ENCODE measurements at places on chromosomes 5 and 9.

DNA sequence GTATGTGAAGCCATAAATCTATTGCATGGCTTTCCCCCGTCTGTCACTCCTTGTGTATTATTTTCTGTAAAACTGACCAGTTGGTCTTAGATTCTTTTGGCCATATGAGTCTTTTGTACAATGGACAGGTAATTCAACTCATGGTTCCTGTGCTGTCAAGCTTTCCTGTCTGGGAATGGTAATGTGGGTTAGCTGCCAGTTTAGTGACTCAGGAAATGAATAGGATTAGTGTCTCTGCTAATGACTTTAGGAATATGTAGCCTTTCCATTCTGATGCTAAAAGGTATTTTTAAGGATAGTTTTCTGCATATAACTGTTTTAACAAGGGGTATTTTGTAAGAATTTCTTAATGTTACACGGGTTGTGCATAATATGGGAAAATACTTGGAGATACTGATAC is 182.7 kb downstream of the PBX3 start:
- no peak overlapping the region for H3K27ac ChIP-seq
- DNase-seq: no peak

DNA sequence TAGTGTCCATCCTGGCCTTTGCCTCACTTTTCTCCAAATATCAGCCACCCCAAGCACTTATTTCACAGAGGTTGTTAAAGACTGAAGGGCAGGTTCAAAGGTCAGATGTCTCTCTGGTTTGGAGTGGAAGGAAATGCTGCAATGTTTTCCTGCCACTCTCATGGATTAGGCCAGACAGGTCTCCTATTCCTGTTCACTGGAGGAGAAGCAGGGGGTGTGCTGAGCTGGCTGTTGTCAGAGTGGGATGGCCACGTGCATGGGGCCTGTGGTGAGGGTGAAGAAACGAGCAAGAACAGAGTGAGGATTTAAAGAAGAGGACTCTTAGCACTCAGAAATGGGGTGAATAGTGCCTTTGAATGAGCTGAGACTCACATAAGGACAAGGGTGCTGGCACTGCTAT is 6.7 kb downstream of the TMEM8B start:
- DNase-seq: no peak
- peaks cover 24% of the 10 kb centered on the region for H3K4me1 ChIP-seq
- no peak overlapping the region for H3K27ac ChIP-seq
- no peaks in the 10 kb centered on the region for H3K27me3 ChIP-seq
- H3K4me3 ChIP-seq: no peak overlapping the region

GRCh38 chr9:91033797-91034196 is 232.2 kb downstream of the SYK start:
- H3K4me1 ChIP-seq: peaks cover 11% of the 10 kb centered on the region
- no peak for DNase-seq
- H3K27me3 ChIP-seq: peaks cover 6% of the 10 kb centered on the region
- H3K27ac ChIP-seq: no peak overlapping the region
- no peaks in the 10 kb centered on the region for H3K36me3 ChIP-seq

- H3K36me3 ChIP-seq: peaks cover 20% of the 10 kb centered on the region
- no peaks in the 10 kb centered on the region for H3K4me1 ChIP-seq
- H3K27ac ChIP-seq: no peak overlapping the region
- no peak for DNase-seq
Measured at GRCh38 chr5:140524003-140524402, 23.5 kb upstream of the EIF4EBP3 start.

DNA sequence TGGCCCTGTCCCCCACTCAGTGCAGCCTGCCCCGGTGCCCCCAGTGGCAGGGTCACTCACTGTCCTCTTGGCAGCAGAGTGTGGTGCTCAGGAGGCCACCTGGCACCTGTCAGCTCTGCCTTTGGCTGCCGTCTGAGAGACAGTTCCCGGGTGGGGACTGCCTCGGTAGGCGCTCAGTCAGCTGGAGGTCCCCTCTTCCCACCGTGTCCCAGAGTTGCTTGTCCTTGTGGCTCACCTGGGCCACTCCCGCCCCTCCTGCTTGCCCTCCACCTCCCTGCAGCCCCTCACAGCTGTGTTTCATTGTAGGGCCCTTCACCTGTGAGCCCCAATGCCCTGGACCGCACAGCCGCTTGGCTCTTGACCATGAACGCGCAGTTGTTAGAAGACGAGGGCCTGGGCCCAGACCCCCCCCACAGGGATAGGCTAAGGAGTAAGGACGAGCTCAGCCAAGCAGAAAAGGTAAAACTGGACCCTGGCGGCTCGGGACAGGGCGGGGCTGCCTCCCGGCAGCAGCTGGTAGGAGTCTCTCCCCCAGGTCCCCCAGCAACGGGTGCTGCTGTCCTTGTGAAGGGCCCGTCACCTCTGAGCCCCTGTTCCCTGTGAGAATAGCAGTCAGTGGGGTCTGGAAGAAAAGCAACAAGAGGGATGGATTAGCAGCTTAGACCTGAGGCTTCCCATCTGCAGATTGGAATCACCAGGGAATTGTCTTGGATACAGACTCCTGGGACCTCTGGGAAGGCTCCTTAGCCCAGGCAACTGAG is 122.7 kb downstream of the DAB2IP start:
- H3K27me3 ChIP-seq: no peaks in the 10 kb centered on the region
- H3K4me1 ChIP-seq: no peaks in the 10 kb centered on the region
- H3K4me3 ChIP-seq: no peak overlapping the region
- peak; percentile 12 for DNase-seq
- no peak overlapping the region for H3K27ac ChIP-seq

DNA sequence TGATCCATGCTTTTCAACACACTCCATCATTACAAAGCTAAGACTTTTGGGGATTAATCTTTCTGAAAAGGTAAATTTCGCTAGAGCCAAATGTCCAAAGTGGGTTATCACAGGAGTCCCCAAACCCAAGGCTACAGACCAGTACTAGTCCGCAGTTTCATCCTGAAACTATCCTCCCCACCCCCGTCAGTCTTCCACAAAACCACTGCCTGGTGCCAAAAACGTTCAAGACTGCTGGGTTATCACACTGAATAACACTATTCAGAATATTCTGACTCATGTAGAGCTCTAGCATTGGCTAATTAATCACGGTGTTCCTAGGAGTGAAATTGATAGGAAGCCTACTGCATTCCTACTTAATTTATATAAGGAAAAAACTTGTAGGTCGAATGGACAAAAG is 24.7 kb downstream of the ERP44 start:
- no peak for DNase-seq
- no peaks in the 10 kb centered on the region for H3K27me3 ChIP-seq
- H3K36me3 ChIP-seq: peaks cover 7% of the 10 kb centered on the region
- no peak overlapping the region for H3K27ac ChIP-seq
- no peak overlapping the region for H3K4me3 ChIP-seq

- no peaks in the 10 kb centered on the region for H3K36me3 ChIP-seq
- DNase-seq: no peak
- no peak overlapping the region for H3K27ac ChIP-seq
- H3K27me3 ChIP-seq: no peaks in the 10 kb centered on the region
- H3K4me3 ChIP-seq: no peak overlapping the region
- no peaks in the 10 kb centered on the region for H3K4me1 ChIP-seq
Measured at GRCh38 chr9:37337301-37337890, 85.1 kb upstream of the GRHPR start.

- H3K4me3 ChIP-seq: no peak overlapping the region
- no peak overlapping the region for H3K27ac ChIP-seq
- H3K36me3 ChIP-seq: peaks cover 4% of the 10 kb centered on the region
- no peaks in the 10 kb centered on the region for H3K4me1 ChIP-seq
Measured at GRCh38 chr5:159678657-159679392, 237.5 kb upstream of the ADRA1B start.

DNA sequence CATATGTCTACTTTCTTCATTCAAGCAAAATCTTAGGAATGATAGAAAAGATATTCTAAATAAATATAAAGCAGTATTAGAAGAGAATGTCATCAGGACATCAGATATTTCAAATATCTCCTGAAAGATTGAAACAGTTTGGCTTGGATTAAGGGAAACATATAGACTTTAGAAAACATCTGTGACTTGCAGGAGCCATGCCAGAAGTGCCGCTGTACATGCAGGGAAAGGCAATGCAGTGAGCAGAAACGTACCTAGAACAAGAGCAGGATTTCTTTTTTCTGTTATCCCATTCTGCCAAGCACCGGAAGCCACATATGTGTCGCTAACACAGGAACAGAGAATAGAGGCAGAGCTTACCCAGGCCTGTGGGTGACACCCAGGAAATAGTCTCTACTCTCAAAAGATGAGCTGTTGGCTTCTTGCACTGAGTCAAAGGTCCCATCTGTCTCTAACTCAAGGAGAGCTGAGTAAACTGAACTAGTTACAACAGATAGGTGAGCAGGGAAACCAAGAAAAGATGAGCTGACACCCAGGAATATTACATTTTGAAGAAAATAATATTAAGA is 5.8 kb downstream of the ADAMTS19 start:
- H3K4me3 ChIP-seq: no peak overlapping the region
- H3K27ac ChIP-seq: no peak overlapping the region
- no peak for DNase-seq
- H3K4me1 ChIP-seq: peaks cover 7% of the 10 kb centered on the region
- no peaks in the 10 kb centered on the region for H3K36me3 ChIP-seq
- H3K27me3 ChIP-seq: peaks cover 11% of the 10 kb centered on the region

GRCh38 chr9:11039006-11039405 is 426.2 kb upstream of the PTPRD start:
- H3K36me3 ChIP-seq: no peaks in the 10 kb centered on the region
- H3K4me3 ChIP-seq: no peak overlapping the region
- no peak for DNase-seq
- H3K27me3 ChIP-seq: no peaks in the 10 kb centered on the region
- H3K27ac ChIP-seq: no peak overlapping the region
- H3K4me1 ChIP-seq: no peaks in the 10 kb centered on the region

GRCh38 chr9:76607730-76608436 is 148.9 kb downstream of the GCNT1 start:
- H3K27me3 ChIP-seq: peaks cover 11% of the 10 kb centered on the region
- no peak for DNase-seq
- no peaks in the 10 kb centered on the region for H3K36me3 ChIP-seq
- no peak overlapping the region for H3K27ac ChIP-seq
- H3K4me1 ChIP-seq: no peaks in the 10 kb centered on the region
- no peak overlapping the region for H3K4me3 ChIP-seq

DNA sequence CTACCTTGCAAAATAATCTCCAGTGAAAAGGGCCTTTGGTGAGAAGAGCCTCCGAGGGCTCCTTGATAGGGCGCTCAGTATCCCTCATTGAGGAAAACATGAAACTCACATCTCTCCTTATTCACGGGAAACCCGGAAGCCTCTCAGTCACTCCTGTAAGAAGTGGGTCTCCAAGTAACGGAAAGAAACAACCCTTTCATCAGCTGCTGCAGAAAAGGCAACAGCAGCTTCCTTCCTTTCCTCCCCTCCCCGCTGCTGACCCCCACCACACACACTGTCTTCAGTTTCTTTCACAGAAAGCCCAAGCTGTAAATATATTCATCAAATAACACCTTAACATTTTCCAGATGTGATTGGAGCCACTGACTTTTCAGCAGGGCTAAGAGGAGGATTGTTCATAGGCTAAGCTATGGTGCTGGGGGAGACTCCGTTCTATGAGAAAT is 81.4 kb downstream of the C9orf152 start:
- no peaks in the 10 kb centered on the region for H3K36me3 ChIP-seq
- peaks cover 69% of the 10 kb centered on the region for H3K4me1 ChIP-seq
- peaks cover 2% of the 10 kb centered on the region for H3K27me3 ChIP-seq
- DNase-seq: no peak
- peak overlapping the region; percentile 92 for H3K27ac ChIP-seq

DNA sequence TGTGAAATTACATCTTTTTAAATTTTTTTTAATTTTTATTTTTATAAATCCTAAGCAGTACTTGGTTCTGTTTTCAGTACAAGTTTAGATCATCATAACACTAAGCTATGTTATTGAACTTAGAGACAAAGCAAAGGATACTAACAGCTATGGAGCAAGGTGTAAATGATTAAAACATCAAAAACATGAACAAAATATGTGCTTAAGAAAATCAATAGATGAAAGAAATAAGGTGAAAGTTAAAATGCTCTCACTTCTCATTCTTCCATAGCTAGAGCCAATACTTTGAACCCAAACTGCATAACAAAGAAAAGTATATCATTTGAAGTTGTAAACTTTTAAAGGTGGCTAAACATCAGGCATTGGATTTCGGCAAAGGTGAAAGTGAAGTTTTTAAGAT is 292.3 kb upstream of the PUM3 start:
- peaks cover 17% of the 10 kb centered on the region for H3K4me1 ChIP-seq
- H3K36me3 ChIP-seq: peaks cover 5% of the 10 kb centered on the region
- no peak for DNase-seq
- no peak overlapping the region for H3K27ac ChIP-seq
- H3K27me3 ChIP-seq: peaks cover 1% of the 10 kb centered on the region
- no peak overlapping the region for H3K4me3 ChIP-seq

GRCh38 chr5:14183187-14183939 is 40.2 kb downstream of the TRIO start:
- no peaks in the 10 kb centered on the region for H3K36me3 ChIP-seq
- H3K27ac ChIP-seq: peak overlapping the region; percentile 15

GRCh38 chr5:144205141-144205551 is 34.5 kb downstream of the KCTD16 start:
- peak overlapping the region; percentile 67 for H3K4me3 ChIP-seq
- peaks cover 38% of the 10 kb centered on the region for H3K4me1 ChIP-seq
- H3K36me3 ChIP-seq: no peaks in the 10 kb centered on the region
- DNase-seq: peak; percentile 30

GRCh38 chr9:32574858-32575257 is 1.9 kb upstream of the NDUFB6 start:
- H3K4me3 ChIP-seq: no peak overlapping the region
- peaks cover 4% of the 10 kb centered on the region for H3K36me3 ChIP-seq
- no peak overlapping the region for H3K27ac ChIP-seq
- H3K4me1 ChIP-seq: peaks cover 17% of the 10 kb centered on the region

DNA sequence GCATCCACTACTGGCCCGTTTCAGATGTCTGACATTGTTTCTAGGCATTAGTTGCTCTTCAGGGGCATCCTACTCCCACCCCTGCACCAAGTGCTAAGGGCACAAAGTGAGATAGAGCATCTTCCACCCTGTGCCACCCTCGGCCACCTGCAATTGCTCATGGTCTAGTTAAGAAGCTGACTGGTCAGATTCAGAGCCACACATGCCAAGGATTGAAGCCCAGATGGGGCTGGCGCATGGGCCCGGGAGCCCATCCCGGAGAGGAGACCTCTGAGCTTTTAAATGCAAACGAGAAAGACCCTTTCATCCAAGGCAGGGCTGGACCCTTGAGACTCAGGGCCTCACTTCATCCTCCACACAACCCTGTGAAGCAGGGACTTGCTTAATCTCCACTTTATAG is 28.5 kb downstream of the HRH2 start:
- no peaks in the 10 kb centered on the region for H3K36me3 ChIP-seq
- H3K4me1 ChIP-seq: peaks cover 3% of the 10 kb centered on the region
- H3K4me3 ChIP-seq: no peak overlapping the region
- H3K27ac ChIP-seq: no peak overlapping the region
- DNase-seq: no peak

Data from mesothelial cell of epicardium (in vitro differentiated cells).